Activated CD4-positive, alpha-beta T cell treated with anti-CD3 and anti-CD28 coated beads for 36 hours (primary cell): ENCODE measurements at places on chromosomes 11 and 22. TPM values are rescaled to one million over a fixed set of nuclear protein-coding genes. Genes with fewer than 3 reads are reported as not detected.

Gene TPBGL
- total RNA-seq, result 0.21 TPM

Gene NXPE2
- not detected for total RNA-seq

Gene SCGB1C1
- total RNA-seq, result not detected

Gene MLC1
- not detected for total RNA-seq

Gene SCN4B
- 0.27 TPM for total RNA-seq

Gene FLRT1
- 0.21 TPM for total RNA-seq

Gene SCUBE2
- not detected for total RNA-seq

Gene CYB561A3
- 31.8 TPM for total RNA-seq

Gene TMEM126B
- 74.2 TPM for total RNA-seq

Gene TRIM34
- total RNA-seq, result 10.4 TPM

Gene TXNRD2
- total RNA-seq, result 24.1 TPM

Gene LRRC74B
- total RNA-seq, result not detected

Gene ADAMTS8
- total RNA-seq, result not detected

Gene DMC1
- total RNA-seq, result 16.3 TPM

Gene MS4A6E
- total RNA-seq, result not detected

Gene ART5
- total RNA-seq, result not detected

Gene MPZL2
- total RNA-seq, result 30.1 TPM

Gene CHKB
- 68.2 TPM for total RNA-seq

Gene OR4C45
- total RNA-seq, result not detected
